ENCODE measurements at places on chromosomes 16 and 17. TPM values are rescaled to one million over a fixed set of nuclear protein-coding genes. Genes with fewer than 3 reads are reported as not detected.

Gene TMEM235
- polyA plus RNA-seq, result not detected

Gene TBX6
- polyA plus RNA-seq, result 0.79 TPM

Gene PRR29
- polyA plus RNA-seq, result 2.3 TPM

Gene ITGAX
- 0.57 TPM for polyA plus RNA-seq

DNA sequence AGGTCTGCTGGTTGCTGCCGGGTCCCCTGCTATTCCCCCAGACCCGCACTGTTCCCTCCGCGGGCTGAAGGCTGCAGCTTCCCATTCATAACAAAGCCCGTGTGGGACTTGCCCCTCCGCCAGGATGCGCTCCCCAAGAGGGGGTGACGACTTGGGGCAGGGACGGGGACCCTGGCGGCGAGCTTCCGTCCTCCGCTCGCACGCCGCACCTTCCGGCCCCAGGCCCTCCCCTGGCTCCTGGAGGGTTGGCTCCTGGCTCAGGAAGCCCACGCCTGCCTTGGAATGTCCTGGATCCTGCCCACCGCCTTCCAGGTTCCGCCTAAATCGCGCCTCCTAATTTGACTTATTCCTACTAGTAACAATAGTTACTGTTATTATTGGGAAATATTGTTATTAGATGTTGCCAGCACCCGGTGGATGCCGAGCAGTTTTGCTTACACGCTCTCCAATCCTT lies 1.1 kb upstream of the TFAP4 start:
- DNase-seq, result no peak

DNA sequence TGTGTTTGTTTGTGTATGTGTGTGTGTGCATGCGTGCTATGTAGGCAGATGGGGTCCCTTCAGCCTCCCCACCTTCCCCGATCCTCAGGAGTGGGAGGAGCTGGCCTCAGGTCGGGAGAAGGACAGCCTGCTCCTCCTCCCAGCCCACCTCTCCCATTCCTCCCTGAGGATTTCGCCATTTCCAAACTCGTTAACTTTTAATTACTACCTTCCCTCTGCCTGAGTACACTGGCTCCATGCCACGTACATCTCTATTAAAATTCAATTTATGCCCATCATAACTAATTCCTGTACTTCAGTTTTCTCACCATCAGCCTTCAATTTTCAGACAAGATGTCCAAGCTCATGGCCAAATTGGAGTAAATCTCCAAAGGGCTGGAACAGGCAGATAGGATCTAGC lies 148.6 kb downstream of the SDK2 start:
- DNase-seq, result no peak

- DNase-seq, result no peak
These were observed 302.9 kb downstream of the CPPED1 start for GRCh38 chr16:12500771-12501170.

DNA sequence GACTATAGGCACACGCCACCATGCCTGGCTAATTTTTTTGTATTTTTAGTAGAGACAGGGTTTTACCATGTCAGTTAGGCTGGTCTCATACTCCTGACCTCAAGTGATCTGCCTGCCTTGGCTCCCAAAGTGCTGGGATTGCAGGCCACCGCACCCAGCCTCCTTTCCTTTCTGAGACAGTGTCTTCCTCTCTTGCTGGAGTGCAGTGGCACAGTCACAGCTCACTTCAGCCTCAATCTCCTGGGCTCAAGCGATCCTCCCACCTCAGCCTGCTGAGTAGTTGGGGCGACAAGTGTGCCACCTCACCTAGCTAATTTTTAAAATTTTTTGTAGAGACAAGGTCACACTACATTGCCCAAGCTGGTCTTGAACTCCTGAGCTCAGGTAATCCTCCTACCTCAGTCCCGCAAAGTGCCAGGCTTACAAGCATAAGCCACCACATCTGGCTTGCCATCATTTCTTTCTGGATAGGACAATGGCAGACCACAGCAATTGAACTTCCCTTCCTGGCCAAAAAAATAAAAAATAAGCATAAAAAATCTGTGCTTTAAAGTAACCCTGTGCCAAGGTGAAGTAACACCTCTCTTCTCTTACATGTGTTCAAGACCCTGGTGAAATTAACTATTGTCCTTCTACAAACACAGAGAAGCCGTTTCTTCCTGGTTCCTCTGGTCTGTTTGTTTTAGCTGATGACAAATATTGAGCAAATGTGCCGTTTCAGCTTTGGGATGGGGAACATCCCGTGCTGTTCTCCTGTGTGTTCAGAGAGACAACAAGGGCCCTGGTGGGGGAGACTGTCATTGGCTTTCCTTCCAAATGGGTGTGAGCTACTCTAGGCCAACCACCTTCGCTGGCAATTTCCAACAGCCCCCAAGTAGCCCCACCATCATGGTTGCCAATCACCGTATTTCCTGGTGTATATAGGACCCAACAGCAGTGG lies 60.2 kb downstream of the EMP2 start:
- DNase-seq, result no peak

GRCh38 chr17:77266891-77267341 lies 126.1 kb downstream of the SEC14L1 start:
- DNase-seq, result no peak

DNA sequence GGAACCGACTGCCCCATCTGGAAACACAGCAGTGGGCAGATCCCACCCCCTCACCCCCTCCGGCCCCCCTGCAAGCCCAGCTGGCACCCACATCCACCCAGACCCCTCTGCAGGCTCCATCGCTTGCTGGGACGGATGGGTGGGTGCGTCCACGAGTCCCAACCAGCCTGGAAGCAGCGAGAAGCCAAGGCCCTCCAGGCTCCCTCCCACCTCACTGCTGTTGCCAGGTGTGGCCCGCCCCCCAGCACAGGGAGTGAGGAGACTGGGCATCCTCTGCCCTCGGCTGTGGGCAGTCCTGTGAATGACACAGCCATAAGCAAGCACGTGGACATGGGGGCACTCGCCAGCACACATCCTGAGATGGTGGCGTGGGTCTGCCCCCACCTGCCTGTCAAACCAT lies 11.4 kb downstream of the TMEM11 start:
- DNase-seq, result no peak

DNA sequence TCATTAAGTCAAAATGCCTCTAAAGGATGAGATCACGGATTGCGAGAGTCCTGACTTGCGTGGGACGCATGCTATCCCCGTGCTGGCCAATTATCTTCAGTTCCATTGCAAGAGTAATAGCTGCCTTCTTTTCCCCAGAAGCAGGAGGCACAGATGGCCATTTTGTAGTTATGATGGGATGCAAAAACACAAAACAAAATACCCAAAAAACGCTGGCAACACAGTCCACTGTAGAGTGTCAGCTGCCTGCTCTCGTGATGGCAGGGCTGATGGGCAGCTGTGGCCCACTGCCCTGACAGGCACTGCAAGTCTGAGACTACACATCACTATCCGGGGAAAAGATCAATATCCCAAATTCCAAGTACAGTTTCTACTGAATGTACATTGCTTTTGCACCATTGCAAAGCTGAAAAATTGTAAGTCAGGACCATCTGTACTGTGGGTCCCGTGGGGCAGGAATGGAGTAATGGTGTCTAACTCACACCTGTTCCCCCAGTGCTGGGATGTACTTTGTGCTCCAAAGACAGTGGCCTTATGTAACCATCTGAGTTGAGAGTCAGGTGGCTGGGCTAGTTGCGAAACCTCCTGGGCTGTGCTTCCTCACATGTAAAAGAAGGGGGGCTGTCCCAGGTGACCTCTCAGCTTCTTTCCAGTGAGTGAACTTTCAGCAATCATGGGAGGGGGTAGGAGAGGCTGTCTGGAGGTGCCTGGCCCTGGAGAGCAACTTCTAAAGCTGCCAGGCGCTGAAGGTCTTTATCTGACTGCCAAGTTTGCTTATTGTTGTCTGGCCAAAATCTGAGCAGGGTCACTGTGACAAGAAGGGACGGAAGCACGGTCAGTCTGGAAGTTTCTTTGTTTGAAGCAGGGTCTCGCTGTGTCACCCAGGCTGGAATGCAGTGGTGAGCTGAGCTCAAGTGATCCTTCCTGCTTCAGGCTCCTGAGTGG lies 4.7 kb downstream of the SLC47A1 start:
- DNase-seq, result no peak

DNA sequence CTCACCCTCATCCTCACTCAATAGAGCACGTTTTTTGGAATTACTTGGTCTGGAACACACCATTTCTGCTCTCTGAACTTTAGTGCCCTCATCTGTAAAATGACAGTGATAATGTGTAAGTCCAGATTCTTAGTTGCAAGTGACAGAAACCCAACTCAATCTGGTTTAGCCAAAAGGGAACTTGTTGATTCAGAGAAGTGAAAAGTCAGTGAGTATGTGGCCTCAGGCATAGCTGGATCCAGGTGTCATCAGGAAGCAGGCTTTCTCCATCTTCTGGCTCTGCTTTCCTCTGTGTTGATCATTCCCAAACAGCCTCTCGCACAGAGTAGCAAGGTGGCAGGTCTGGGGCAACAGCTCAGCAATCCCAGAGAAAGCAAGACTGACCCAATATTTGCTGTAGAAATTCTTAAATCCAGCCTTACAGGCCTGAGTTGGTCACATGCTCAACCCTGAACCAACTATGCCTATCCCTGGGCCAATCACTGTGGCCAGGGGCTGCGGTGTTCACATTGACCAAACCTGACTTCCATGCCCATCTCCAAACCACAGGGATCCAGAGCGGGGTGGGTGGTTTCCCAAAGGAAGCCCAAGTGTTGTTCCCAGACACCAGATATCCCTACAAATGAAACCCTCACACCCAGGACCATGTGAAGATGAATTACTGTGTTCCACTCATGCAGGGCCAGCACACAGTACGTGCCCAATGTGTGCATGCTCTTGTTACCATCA lies 23.3 kb upstream of the ALKBH5 start:
- no peak for DNase-seq

GRCh38 chr17:68450391-68450790 lies 6.9 kb downstream of the WIPI1 start:
- no peak for DNase-seq

GRCh38 chr17:27241346-27241946 lies 52.5 kb upstream of the WSB1 start:
- DNase-seq, result no peak

- no peak for DNase-seq
These were observed 16.9 kb upstream of the RNF213 start for GRCh38 chr17:80243526-80244433.

GRCh38 chr16:76676356-76676755 lies 399.2 kb downstream of the CNTNAP4 start:
- DNase-seq, result no peak

GRCh38 chr16:48836636-48837035 lies 226.7 kb upstream of the N4BP1 start:
- DNase-seq, result no peak

DNA sequence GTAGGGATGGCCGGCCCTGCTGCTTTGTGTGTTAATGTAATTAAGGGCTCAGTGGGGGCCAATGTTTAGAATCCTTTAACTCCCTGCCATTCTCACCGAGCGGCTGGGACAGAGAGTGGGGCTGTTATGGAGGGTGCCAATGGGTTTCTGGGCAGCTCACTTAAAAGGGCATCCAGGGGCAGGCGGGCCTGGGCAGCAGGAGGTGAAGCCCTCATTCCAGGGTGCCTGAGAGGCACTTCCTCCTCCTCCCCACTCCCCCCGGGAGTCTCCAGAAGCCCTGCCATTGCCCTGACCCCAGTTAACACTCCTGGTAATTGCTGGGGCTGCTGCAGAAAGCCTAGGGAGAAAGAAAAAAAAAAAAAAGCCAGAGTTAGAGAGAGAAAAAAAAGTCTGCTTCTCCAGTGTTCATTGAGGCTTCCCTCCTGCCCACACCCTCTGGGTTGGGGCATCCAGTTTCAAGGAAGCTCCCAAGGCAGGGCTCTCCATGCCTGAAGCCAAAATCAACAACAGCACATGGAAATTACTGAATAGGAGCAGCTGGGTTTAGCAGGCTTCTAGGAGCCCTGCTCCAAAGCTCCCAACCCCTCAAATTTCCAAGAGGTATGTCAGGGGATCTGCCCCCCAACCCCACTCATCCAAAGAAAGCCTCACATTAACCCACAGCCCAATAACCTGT lies 28.0 kb downstream of the CUEDC1 start:
- no peak for DNase-seq
